ENCODE measurements at places on chromosomes 7 and 10.
A peak's percentile ranks its signal among the peaks of the same experiment; 100 is the strongest.

DNA sequence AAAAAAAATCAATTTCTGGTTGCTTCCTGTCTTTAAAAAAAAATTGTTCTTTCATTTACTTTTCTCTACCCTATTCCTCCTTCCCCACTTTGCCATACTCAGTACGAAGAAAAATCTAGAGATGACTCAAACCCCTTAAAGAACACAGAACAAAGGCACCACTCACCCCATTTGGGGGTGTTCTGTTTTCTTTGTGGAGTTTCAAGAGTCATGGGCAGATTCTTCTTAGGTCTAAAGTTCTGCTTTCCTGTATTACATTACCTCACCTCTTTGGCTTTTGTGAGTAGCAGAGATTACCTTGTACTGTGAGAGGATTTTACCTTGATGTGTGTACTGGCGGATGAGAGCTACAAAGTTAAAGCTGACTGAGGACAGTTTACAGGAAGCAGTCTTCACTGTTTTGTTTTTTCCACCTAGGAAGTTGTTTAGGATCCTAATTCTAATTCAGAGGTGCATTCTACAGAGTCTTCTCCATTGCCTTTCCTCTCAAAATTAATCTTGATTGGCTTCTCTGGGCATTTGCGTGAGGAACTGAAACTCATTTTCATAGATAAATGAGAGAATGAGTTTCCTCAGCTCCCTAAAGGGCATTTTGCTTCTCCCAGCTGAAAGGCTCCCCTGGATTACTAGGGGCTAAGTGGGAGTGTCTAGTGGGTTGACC, 20.7 kb downstream of the AVL9 start:
- DNase-seq, result no peak

DNA sequence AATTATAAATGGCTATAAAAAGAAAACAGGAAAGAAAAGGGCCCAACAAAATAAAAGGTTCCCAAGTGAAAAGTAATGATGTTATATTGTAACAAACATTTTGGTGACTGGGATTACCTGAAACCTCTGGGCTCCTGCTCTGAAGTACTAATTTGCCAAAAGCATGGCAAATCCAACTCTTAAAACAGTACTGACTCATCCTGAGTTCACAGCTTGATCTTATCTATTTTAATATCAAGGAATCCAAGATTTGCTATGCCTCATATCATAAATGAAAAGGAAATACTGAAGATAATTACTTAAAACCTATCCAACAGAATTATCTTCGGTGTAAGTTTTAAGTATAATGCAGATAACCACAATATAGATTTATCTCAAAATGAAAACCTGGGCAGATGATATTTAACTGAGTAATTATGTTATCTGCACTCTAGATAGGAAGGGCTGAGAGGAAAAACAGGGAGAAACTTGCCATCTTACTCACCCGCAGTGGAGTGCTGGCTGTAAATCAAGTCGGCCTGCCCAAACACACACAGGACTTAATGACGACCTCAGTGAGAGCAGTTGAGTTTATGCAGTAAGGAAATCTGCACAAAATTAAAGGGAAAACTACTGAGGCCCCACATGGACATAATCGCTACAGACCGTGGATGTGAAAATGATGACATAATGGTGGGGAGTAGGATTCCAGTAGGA, 48.4 kb downstream of the MPP7 start:
- no peak for DNase-seq

DNA sequence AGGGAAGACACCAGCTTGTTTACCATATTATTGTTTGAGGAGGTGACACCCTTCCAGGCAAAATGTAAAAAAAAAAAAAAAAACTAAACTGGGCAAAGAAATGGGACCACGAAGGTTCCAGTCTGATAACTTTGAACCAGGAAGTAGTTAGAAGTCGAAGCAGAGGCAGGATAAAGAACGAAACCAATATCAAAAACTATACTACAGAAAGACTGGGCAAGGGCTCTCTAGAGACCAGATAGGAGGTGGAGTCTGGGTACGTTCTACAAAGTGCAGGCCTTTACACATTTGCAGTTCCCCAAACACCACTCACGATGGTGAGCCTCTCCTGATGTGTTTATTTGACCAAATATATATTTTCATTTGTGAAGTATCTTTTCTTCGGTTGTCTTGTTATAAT, 125.7 kb upstream of the CDK1 start:
- no peak for DNase-seq

DNA sequence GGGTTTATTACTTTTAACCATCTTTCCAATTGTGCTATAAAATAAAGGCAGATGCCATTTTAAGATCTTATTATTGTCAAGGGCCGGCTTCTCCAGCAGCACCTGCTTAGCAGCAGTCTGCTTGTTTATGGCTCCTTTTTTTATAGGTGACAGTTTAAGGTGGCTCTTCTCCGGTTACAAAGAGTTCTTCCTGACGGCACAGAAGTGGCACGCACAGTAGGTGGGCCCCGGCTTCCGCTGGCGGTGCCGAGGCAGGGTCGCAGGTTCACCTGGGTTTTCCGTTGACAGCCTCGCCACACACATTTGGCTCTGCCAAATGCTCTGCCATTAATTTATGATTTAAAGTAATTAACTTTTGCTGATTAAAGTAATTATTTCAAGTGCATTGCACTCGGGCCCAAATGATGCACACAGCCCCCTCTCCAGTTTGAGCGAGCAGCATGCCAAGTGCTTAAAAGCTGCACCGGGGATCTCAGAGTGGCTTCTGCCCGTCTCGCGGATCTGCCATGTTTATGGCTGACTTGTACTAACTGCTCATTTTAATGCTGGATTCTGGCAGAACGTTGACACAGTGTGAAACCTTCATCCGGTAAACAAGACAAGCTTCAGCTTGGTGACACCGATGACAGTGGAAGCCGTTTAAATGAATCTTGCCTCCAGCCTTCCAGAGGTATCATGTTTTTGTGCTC, 355.1 kb upstream of the MKI67 start:
- DNase-seq, result no peak

DNA sequence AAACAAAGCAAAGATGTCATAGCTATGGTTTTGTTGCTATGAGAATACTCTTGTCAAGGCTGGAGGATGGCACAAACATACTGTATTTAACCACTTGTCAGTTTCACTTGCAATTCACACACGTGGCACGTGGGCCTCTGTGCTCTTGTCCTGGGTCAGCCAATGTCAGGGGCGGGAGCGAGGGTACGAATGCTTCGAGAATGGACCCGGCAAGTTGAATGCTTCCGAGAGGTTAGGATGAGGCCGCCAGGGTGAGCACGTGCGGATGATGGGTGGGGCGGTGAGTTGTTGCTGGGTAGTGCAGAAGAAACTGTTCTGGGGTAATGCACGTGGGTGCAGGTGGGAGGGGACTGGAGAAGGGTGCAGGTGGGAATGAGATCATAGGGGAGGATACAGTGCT, 10.4 kb upstream of the OCM2 start:
- DNase-seq, result no peak

- DNase-seq, result peak; percentile 3
Measured at GRCh38 chr10:131617113-131617858, 283.5 kb upstream of the PPP2R2D start.

- no peak for DNase-seq
Measured at GRCh38 chr7:96669812-96670211, 39.8 kb downstream of the SEM1 start.

- DNase-seq, result no peak
Measured at GRCh38 chr10:62577666-62578291, 203.6 kb downstream of the ZNF365 start.

- DNase-seq, result no peak
Measured at GRCh38 chr10:124116771-124117510, 23.5 kb upstream of the CHST15 start.
